ENCODE measurements at places on chromosomes 11 and 22. TPM values are rescaled to one million over a fixed set of nuclear protein-coding genes. Genes with fewer than 3 reads are reported as not detected.

- no peak for DNase-seq
Measured at GRCh38 chr11:8749202-8749601, 66.6 kb downstream of the RPL27A start.

- no peak for DNase-seq
Measured at GRCh38 chr22:47335958-47336357, 573.5 kb downstream of the TBC1D22A start.

DNA sequence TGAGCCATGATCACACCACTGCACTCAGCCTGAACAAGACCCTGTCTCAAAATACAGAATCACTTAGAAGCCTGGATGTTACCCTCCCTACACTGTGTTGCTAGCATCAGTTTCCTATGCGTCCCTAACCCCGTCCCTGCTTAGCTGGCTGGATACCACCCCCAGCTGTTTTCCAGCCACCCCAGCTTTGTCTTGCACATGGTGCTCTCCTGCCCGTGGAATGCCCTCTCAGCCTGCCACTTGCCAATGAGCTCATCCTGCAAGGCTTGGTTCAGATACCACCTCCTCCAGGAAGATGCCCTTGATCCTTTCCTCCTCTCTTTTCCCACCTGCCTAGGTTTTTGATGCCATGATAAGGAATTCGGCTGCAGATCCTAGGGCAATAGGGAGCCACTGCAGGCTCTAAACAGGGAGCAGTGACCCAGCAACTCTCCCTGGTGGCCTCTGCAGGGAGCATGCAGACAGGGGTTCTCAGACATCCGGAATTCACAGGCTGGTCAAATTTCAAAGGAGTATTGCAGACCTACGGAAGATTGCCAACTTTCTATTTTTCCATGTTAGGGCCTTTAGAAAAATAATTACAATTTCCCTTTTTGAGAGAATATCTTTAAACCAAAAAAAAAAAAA, 52.7 kb upstream of the WNT7B start:
- DNase-seq, result no peak

DNA sequence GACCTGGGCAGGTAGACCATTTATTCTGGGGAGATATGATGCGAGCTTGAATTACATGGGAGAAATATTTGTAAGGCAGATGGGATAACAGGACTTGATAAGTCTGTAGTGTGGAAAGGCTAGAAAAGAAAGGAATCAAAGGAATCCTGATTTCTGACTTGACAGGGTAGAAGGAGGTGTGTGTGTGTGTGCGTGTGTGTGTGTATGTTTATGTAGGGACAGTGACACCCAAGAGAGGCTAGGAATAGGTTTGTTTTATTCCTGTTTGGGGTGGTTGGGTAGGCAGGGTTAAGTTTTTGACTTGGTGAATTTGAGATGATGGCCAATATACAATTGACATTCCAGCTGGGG, 390 bp upstream of the HTATIP2 start:
- DNase-seq, result no peak

DNA sequence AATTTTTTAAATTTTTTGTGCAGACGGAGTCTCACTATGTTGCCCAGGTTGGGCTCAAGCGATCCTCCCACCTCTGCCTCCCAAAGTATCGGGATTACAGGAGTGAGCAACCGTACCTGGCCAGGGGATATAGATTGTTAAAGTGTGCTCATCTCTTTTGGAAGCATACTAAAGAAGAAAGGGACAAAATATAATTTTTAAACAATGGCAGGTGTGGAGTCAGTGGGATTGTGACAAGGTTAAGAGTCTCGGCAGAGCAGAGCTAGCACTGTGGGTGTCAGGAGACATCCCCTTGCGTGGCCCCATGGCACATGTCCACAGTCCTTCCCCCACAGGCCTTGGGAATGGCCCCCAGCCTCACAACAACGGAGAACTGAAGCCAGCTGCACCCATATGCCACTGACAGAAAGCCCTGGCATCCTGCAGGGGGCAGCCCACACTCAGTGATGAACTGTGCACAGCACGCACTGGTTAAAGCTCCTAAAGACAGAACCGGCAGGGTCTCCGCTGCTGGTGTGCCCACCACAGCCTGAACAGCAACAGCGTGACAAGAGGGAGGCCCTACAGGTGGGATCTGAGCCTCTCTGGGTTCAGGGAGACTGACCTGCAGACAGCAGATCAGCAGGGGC, 29.9 kb downstream of the SERPIND1 start:
- no peak for DNase-seq

DNA sequence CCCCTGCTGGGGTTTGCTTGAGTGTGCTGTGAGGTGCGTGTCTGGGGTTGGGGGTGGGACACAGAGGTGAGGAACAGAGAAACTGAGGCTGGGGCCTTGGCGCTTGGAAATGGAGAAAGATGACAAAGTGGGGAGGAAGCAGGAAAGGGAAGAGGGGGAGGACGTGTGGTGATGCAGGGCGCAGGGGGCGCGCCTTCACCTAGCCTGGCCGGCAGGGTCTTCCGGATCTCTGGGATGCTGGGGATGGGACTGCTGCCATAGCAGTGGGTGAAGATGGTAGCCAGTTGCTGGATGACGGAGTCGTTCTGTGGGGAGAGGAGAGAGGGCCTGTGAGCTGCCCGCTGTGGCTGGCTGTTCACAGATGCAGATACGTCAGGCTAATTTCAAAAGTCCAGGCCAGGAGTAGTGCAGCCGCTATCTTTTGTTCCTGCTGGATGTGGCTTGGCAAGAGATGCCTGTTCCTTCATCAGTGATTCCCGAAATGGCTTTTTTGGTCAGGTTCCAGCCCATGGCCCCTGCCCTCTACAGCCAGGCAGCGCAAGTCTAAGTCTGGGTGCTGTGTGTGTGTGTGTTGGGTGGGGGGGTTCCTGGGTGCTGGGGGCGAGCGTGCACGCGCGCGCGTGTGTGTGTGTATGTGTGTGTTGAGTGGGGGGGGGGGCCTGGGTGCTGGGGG, 54.8 kb downstream of the NAT10 start:
- peak; percentile 56 for DNase-seq

DNA sequence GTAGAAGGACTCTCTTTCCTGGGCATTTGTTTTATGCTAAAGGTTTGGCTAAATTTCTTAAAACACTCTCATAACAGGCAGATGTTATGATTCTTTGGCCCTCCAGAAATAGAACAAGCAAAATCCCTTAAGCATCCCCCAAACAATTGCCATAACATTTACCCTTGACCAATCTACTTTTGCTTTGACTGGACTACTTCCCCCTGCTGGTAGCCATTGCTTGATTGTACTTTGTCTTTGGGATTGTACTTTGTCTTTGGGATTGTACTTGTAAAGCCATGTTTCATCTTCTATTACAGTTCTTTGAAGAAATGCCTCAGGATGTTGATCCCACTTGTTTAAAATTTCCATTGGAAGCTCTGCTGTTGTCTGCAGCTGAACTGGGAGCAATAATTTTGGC, 53.3 kb upstream of the GLYAT start:
- no peak for DNase-seq

- peak; percentile 77 for DNase-seq
Measured at GRCh38 chr11:131674051-131674755, 303.8 kb downstream of the NTM start.

- no peak for DNase-seq
Measured at GRCh38 chr11:72776844-72777754, 16.7 kb downstream of the STARD10 start.

DNA sequence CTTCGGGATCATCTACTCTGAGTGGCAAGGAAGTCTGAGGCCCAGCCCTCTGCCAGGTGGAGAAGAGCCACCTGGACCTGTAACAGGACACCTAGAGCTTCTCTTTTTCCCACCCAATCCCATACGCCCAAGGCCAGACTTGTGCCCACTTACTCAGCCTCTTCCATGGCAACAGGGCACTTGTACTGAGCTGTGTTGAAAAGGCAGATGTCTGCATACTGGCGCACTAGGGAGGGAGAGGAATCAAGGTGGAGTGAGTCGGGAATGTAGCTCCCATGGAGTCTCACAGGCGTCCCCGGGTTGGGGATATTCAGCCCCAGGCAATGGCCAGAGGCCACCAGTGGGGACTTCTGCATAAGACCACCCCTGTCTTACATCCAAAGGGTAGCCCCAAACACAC, 36.1 kb downstream of the TPBGL start:
- no peak for DNase-seq

- no peak for DNase-seq
Measured at GRCh38 chr22:17120711-17121232, 388 bp downstream of the TMEM121B start.

DNA sequence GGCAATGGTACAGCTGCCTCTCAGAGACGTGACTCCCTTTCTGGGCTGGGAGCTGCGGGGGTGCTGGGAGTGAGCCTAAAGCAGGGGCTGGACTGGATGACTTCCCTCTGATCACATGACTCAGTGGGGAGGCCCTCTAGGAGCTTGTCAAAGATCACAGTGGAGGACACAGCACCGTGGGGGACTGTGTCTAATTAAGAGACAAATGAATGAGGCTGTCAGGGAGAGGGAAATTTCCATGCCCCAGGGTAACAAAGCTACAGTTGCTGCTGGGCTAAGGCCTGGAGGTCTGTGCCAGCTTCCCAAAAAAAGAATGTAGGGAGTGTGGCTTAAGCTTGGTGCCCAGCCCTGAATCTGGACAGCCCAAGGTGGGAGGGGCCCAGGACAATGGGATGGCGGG, 262.8 kb upstream of the PLET1 start:
- no peak for DNase-seq

DNA sequence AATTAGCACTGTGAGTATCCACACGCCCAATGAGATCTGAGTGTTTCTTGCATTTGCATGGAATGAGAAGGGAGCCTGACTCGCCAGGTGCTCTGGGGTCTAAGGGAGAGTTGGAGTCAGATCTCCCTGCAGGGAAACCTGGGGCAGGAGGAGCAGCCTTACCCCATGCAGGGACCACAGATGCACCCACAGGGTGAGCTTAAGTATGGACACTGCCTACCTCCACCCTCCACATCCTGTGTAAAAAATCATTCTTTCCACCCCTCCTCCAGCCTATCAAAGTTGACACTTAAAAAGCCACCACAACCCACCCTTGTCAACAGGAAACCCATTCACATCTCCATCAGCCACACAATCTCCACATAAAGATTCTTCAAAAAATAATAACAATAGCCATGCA, 67.0 kb upstream of the IGLL5 start:
- DNase-seq, result no peak

DNA sequence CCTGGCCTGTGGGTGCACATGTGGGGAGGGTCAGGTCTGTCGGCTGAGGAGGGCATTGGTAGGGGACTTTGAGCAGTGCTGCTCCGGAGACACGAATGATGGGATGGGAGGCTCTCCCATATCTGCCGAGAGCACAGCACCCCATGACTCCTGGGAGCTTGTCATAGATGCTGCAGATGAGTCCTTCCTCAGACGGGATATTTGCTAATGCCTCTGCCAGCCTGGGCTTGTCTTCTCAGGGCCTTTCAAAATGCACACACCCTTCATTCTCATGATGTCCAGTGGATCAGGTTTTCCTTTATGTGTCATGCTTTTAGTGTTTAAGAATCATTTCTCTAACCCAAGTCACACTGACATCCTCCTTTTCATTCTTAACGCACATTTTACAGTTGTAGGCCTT, 8.1 kb upstream of the RNH1 start:
- no peak for DNase-seq

The CBX7 gene
- total RNA-seq, result 53.3 TPM

The GGTLC3 gene
- not detected for total RNA-seq

The SLN gene
- total RNA-seq, result not detected

The TRIM48 gene
- total RNA-seq, result not detected

The PANX3 gene
- not detected for total RNA-seq

The OR4D5 gene
- total RNA-seq, result not detected
